Bone marrow (tissue), 2 donors: ENCODE measurements at places on chromosomes 2 and 18.

DNA sequence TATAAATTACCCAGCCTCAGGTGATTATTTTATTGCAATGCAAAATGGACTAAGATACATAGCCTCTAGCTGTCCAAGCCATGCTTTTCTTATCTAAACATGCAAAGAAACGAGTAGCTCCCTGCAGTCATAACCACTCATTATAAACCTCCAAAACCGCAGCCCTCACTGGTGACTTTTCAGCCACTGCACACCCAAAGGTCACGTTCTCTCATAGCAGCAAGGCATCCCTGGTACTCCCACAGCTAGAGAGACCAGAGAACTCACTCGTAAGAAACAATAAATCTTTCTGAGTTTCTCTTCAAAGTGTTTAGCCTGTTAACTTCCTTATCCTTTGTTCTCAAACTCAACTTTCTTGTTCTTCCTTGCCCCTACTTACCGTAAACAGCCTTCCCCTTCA is 28.5 kb upstream of the RALBP1 start:
- no peak for DNase-seq

GRCh38 chr2:37669446-37669845 is 2.0 kb downstream of the CDC42EP3 start:
- no peak for DNase-seq

DNA sequence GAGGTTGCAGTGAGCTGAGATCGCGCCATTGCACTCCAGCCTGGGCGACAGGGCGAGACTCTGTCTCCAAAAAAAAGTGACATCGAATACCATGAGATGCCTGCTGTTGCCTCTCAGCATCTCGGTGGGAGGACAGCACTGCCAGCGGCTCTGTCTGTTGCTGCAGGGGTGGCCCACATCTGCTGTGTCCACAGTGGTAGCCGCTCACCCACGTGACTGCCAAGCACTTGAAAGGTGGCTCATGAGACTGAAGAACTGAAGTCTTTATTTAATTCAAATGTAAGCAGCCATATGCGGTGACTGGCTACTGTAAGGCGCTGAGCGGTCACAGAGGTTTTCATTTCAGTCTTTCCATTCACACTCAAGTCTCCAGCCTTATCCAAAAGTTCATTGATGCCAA is 25.8 kb downstream of the IMPA2 start:
- DNase-seq, result no peak

DNA sequence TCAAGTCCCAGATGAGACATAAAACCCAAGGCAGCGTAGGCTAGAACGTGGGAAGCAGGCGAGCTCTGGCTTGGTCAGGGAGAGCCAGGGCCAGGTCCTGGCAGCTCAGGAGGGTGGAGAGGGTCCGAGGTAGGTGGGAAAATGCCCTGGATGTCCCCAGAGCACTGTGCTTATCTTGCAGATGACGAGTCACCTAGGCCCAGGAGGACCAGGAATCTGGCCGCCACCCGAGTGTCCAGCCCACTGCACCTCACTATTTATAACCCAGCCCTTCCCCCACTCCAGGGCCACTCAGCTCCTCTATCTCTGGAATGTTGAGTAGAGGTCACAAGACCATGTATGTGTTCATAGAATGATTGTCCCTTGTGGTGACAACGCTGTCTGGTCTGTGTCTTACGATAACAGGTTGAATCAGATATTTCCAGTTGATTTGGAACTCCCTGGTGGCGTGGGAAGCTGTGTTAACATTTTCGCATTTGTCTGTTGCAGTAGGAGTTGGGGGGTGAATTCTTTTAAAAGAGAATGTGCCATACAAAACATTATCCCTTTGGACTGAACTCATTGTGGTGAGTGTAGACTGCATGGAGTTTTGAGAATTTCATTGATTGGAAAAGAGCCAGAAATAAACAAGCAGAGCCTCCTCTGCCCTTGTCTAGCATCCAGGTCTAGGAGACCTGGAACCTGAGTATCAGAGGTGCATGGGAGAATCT is 47.5 kb downstream of the EMILIN2 start:
- DNase-seq, result no peak

DNA sequence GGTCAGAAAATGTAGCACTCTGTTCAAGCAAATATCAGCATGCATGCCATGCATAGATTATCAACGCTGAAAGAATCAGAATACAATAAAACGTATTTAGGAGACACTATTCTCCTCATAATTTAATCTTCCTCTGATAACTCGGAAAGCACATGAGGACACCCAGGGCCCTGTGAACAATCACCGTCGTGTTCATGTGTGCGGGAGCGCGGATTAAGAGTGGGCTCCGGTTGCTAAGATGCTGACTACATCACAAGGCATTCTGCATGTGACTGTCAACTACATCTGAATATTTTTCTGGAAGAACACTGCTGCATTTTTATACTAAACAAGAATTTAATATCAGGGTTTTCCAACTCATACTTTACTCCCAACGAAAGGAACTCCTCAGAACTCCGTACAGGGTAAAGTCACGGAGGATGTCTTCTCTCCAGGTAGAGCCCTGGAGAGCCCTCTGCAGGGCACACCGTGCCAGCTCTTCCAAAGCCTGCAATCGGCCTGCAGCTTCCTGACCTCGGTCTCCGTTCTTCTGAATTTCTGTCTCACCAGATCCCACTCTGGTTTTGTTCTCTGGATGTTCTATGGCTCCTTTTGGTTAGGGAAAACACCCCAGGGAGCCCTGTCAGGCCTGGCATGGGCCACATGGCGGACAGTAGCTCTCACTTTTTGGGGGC is 59.6 kb downstream of the ZNF516 start:
- DNase-seq, result no peak

DNA sequence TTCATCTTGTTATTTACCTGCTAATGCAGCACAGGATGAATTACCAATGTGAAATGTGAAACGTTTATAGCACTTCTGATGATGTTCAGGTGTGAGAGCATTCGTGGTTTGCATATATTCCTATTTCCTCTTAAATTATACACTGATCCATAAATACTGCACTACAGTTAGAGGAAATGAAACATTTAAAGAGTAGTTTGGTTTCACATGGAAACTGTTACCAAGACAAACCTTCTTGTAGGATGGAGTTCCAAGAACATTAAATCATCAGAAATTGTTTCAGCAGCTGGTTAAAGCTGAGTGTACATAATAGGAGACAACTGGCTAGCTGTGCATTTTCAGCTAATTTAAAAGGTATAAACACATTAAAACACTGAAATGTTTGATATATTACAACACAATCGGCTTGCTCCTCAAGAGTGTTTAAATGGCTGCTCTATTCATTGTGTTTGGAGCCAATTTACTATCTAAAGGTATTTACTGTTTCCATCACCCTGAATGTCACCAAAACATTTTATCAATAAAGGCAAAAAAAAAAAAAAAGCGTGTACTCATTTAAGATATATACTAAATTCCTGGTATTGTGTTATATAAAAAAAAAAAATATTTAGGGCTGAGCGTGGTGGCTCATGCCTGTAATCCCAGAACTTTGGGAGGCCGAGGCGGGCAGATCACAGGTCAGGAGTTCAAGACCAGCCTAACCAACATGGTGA is 100.6 kb downstream of the DYM start:
- DNase-seq, result no peak

DNA sequence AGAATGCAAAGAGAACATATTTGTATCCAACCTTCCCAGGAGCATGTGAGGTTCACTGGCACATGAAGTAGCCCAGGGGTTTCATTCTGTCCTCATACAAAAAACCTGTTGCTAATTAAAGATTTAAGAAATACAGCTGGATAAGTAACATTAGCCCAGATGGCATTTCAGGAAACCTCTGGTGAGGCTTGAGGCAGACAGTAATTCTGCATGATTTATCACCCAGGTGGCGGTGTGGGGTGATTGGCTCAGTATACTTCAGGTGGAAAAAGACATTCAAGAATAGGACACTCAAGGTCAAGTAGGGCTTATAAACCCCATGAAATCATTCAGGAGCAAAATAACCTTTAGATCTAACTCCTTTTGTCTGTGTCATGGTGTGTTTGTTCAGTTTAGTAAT is 237.4 kb downstream of the RNF144A start:
- no peak for DNase-seq

DNA sequence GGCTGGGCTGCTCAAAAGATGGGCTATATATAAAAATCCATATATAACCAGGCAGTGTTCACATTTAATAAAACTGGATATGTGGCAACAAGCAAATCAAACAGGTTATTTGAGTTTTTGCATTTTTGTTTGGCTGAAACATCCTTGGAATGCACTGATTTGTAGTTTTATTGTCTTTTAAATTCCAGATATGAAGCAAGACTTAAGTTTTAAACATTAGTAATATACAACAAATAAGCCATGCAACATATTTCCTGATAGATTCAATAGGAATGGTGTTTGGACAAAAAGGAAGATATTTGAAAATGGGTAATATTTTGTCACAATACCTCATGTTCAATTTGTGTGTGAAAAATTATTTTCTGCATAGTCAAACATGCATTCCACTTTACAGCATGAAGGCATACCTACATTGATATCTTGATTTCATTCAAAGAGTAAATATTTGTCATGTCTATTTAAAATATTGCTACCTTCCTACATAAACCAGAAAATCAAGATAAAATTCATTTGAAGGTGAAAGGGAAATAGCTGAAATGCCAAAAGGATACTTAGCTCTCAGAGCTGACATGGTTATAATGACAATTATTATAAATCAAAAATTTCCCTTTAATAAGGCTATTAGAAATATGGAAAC is 132.3 kb upstream of the NETO1 start:
- no peak for DNase-seq

- DNase-seq, result no peak
Observed at GRCh38 chr2:24117902-24118301, 5.2 kb downstream of the PFN4 start.

GRCh38 chr2:109545828-109546713 is 67.7 kb downstream of the SEPTIN10 start:
- peak; percentile 47 for DNase-seq

GRCh38 chr2:238970553-238971081 is 122.7 kb downstream of the TWIST2 start:
- DNase-seq, result peak; percentile 15

GRCh38 chr2:201432038-201432620 is 19.1 kb downstream of the TRAK2 start:
- DNase-seq, result peak; percentile 82

DNA sequence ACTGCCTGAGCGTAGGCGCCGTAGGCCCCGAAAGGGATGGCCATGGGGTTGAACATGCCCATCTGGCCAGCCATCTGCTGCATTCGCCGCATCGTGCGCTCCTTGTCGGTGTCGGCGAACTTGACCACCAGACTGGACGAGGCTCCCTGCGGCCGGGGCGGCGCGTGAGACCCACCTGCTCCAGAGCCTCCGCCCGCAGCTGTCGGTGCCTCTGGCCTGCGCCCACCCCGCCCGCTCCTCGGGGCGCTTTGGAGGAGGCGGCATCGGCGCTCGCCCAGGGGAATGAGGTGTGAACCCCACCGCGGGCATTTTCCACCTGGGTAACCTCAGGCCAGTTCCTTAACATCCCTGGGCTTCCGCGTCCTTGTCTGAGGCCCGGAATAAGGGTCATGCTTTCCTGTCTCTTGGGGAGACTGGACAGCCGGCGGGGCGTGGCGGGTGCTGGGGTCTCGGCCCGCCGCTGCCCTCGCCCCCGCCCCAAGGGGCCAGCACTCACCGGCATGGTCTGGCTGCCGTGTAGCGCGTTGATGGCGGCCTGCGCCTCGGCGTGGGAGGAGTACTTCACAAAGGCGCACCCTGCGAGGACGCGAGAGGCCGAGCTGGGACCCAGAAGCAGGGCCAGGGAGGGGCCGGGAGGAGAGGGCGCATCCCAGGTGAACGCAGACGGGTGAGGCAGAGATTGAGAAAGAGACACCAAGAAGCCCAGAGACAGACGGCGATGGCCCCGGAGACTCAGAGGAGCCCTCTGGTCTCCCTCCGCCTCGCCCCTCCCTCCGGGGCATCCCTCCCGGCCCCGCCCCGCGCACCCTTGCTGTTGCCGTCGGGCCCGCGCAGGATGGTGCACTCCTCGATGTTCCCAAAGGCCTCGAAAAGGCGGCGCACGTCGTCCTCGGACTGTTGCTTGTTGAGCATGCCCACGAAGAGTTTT is 291.0 kb downstream of the CELF4 start:
- DNase-seq, result no peak

GRCh38 chr2:236593531-236593930 is 23.9 kb downstream of the ACKR3 start:
- DNase-seq, result no peak

DNA sequence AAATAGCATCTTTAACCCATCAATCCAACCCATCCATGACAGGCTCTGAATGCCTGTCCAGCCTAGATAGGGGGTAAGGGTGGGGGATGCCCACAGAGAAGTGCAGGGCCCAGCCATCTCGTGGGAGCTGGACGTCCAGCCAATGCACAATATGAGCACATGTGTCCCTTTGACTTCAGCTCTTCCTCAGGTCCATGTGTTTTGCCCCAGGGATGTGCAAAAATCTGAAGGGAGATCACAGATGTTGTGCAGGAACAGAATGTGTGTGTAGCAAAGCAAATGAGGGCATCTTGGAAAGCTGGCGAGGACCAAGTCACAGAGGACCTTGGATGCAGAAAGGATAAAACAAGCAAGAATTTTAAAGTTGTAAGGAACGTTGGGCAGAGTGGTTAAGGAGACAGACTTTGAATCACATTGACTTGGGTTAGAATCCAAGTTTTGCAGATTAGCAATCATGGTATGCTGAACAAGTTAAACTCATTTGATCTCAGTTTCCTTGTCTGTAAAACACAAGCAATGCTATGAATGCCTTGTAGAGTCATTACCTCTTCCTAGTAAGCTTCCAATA is 104.5 kb downstream of the TTC32 start:
- no peak for DNase-seq

GRCh38 chr2:44342854-44343253 is 18.4 kb downstream of the PREPL start:
- no peak for DNase-seq

DNA sequence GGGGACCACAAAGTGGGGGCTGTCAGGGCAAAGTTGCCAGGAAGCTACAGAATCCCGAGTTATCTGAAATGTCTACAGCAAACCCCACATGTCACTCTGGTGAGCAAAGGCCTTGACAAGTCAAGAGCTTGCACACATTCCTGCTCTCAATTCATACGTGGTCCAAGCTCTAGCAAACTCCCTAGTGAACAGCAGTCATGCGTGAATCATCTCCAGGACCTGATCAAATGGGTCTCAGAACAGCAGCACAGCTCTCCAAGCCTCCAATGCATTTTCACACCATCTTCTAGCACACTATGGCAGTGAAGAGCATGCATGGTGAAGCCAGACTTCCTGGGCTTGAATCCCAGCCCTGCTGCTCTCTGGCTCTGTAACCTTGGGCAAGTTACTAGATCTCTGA is 68.5 kb downstream of the MYO5B start:
- DNase-seq, result no peak
